Hematopoietic multipotent progenitor cell treated with erythropoietin and hydrocortisone succinate and interleukin-3 and kit ligand, for 6 days (in vitro differentiated cells): ENCODE measurements at places on chromosomes 11 and 22.

DNA sequence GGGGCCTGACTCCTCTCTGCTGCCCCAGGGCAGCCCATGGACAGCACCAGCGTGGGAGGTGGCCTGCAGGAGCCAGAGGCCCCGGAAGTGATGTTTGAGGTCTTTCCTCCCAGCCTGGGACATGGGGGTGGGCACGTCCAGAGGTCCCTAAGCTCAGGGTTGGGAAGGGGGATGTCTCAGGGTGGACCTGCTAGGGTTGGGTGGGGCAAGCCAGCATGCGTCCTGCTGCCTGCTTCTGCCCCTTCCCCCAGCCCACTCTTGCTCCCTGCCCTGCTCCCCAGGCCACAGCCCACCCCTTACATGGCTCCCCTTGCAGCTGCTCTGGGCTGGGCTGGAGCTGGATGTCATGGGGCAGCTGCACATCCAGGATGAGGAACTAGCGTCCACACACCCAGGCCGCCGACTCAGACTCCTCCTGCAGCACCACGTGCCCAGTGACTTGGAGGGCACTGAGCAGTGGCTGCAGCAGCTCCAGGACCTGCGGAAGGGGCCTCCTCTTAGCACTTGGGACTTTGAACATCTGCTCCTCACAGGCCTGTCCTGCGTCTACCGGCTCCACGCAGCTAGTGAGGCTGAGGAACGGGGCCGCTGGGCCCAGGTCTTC is 1.3 kb downstream of the FAM180B start:
- peak; percentile 65 for DNase-seq

GRCh38 chr22:30208631-30209603 is 37.6 kb downstream of the LIF start:
- DNase-seq: peak; percentile 84

DNA sequence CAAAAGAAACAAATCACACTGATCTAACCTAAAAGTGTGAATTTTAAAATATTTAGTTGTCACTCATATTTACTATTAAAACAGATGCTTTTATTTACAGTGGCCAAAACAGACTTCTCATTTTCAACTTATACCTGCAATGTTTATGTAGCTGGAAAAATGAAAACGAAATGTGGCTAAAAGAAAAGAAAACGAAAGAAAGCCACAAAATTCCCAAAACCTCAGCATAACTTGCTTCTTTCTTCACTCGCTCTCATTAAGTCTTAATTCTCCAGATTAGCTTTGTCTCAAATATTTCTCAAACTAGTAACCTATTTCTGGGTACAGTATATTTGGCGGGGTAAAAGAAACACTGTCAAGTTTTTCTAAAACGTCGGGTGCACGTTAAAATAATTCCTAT is 693 bp downstream of the CSTF3 start:
- no peak for DNase-seq

- no peak for DNase-seq
Measured at GRCh38 chr11:35641171-35641897, 21.2 kb upstream of the TRIM44 start.

DNA sequence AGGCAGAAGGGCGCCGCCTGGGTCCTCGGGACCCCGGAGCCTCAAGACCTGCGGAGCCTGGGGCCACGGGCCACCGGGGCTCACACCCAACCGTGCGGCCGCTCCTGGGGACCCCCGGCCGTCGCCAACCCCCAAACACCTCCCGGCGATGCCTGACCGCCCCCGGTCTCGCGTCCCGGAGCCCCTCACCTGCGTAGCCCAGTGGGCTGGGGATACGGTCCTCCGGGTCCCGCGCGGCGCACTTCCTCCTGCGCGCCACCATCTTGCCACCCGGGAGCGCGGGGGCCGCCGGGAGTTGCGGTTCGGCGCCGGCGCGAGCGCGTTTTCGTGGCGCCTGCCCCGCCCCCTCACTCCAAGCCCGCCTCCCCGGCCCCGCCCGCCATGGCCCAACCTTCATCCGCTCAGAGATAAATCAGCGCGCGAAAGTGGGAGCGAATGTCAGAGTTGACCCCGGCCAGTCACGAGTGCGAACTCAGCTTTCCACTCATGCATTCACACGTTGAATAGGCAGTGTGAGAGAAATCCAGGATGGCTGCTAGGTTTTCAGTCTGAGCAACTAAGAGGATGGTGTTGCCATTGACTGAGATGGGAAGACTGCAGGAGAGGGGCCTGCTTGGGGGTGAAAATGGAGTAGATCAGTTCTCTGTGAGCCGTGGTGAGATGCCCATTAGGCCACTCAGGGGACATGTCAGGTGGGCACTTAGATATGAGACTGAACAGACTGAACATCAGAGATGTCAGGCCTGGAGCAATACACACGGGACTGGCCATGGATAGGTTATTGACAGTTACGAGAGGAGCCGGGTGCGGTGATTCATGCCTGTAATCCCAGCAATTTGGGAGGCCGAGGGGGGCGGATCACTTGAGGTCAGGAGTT is at the start of gene RRP7A:
TSS of gene RRP7A (minus strand) at position 272 of the 877 bp plus-strand sequence. CDS start at position 262, 10 bp downstream.
- peak; percentile 95 for DNase-seq
